ENCODE measurements at places on chromosomes 2 and 18. TPM values are rescaled to one million over a fixed set of nuclear protein-coding genes. Genes with fewer than 3 reads are reported as not detected.
A peak's percentile ranks its signal among the peaks of the same experiment; 100 is the strongest.

ZNF512 gene
- total RNA-seq, result 23.2 TPM

CPO gene
- not detected for total RNA-seq

- no peak for DNase-seq
Measured at GRCh38 chr18:10336749-10337350, 117.6 kb upstream of the APCDD1 start.

LAMA1 gene
- 14.5 TPM for total RNA-seq

TMEM247 gene
- total RNA-seq, result 0.32 TPM

CFAP53 gene
- under 0.01 TPM for total RNA-seq

PRKAG3 gene
- total RNA-seq, result not detected

GRCh38 chr18:21703241-21703820 lies 1.2 kb downstream of the ABHD3 start:
- DNase-seq, result no peak

DNA sequence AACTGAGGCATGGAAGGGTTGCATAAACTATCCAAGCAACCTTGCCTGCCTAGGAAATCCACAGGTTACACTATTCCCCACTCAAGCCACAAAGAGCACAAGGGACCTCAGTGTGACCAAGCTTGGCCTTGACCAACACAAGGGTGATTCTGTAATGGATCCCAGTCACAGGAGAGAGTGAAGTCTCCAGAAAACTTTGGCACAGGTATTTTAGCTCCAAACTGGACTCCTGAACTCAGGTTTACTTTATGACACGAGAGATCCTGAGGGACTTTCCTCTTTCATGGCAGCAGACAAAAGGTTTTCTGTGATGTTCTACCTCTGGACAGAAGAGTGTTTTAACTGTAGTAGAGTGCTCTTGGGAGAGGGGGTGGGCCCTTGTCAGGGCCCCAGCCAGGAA lies 169.2 kb downstream of the TRABD2A start:
- no peak for DNase-seq

DNA sequence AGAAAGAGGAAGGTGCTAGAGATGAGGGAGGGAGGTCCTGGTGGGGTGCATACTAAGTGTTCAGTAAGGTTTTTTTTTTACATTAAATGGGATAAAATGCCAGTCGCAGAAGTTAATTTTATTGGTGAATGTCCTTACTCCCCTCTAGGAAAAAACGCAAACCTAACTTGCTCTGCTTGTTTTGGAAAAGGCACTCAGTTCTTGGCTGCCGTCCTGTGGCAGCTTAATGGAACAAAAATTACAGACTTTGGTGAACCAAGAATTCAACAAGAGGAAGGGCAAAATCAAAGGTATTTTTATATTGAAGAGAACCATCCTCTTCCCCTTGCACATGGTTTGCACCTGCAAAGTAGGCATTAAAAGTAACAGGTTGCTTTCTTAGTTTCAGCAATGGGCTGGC lies 12.7 kb upstream of the IL18R1 start:
- peak; percentile 24 for DNase-seq

GRCh38 chr2:469514-469913 lies 181.6 kb upstream of the ALKAL2 start:
- no peak for DNase-seq

PPP4R1 gene
- 136 TPM for total RNA-seq

C1QL2 gene
- total RNA-seq, result not detected

DNA sequence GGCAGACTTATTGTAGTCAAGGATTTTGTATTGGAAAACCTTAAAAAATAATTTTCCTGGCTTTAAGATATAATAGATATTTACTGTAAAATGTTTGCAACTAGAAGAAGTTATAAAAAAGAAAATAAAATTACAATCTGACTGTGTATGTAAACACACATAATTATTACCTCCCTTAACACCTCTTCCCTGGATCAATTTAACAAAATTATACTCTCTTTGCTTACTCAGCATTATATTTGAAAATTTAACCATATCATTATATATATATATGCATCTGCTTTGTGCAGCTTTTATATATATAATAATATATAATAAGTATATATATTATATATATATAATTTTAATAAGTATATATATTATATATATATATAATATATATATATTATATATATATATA lies 131.7 kb upstream of the FAM98A start:
- DNase-seq, result no peak

- DNase-seq, result peak; percentile 4
Measured at GRCh38 chr2:238032755-238033337, 28.0 kb upstream of the SCLY start.

IER3IP1 gene
- 24.5 TPM for total RNA-seq

TLX2 gene
- not detected for total RNA-seq

DNA sequence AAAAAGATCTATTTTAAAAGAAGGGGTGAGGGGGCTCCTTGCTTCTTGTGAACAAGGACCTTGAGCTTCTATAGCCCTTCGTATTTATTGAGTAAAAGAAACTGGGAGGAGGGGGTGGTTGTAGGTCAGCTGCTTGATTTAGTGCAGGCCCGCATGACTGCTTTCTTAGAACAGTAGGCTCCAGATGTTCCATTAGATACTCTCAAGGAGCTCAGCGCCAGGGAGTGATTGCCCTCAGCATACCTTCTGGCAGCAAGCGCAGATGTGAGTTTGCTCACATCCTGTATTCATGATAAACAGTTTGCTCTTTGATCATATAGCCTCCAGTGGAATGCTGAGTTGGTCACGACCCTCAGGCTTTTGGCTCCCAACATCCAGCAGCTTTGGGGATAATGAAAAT lies 108.9 kb upstream of the XPO1 start:
- DNase-seq, result peak; percentile 50

DNA sequence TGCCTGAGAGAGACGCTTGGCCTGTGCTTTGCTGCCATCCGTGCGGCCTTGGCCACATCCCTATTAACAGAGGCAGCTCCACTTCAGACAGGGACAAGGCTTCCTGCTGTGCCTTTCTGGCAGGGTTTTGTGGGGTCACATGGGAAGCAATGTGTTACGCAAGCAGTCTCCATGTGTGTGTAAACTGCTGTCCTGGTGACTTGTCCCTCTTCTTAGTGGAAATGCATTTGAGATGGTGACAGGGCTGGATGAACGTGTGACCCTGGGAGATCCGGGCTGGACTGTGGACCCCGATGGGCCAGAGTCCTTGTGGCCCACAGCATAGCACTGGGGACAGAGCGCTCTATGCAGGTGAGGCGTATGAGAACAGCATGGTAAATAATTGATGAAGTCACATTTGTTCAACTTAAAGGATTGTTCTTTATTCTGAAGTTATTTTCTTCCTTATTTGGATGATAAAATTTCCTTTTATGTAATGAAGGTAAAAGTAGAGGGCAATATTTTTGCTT lies 23.2 kb downstream of the ASB1 start:
- peak; percentile 78 for DNase-seq

- no peak for DNase-seq
Measured at GRCh38 chr18:48292229-48292628, 117.0 kb downstream of the ZBTB7C start.

- DNase-seq, result peak; percentile 93
Measured at GRCh38 chr2:43482961-43483360, 112.9 kb downstream of the THADA start.

BABAM2 gene
- total RNA-seq, result 29.0 TPM

CUL3 gene
- 82.5 TPM for total RNA-seq

CAVIN2 gene
- 8.4 TPM for total RNA-seq

GRCh38 chr2:4745056-4745991 lies 946.9 kb upstream of the SOX11 start:
- no peak for DNase-seq

- DNase-seq, result peak; percentile 44
Measured at GRCh38 chr2:11175293-11175795, 20.1 kb downstream of the SLC66A3 start.

GRCh38 chr2:3040496-3041140 lies 337.0 kb downstream of the EIPR1 start:
- DNase-seq, result no peak

CHRNA1 gene
- 0.32 TPM for total RNA-seq

TCF23 gene
- total RNA-seq, result not detected

DNA sequence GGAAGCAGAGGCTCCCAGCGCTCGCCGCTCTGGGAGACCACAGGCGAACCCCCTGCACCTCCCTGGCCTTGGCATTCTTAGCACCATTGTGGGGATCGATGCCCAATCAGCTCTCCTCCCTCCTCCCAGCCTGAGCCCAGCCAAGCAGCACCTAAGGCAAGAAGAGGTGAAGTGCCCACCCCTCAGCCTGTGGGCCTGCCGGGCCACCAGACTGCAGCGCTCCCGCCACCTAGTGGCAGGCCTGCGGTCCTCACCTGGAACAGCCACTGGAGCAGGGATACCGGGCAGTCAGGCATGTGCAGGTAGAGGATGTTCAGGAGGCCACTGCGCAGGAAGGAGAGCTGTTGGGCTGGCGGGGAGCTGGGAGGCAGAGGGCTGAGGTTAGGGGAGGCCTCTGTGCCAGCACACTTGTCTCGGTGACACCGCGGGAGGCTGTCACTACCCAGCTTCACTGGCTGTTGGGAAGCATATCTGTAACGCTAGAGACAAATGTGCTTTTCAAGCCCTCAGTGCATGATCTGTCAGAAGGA lies 35.2 kb downstream of the FAM178B start:
- peak; percentile 58 for DNase-seq

DNA sequence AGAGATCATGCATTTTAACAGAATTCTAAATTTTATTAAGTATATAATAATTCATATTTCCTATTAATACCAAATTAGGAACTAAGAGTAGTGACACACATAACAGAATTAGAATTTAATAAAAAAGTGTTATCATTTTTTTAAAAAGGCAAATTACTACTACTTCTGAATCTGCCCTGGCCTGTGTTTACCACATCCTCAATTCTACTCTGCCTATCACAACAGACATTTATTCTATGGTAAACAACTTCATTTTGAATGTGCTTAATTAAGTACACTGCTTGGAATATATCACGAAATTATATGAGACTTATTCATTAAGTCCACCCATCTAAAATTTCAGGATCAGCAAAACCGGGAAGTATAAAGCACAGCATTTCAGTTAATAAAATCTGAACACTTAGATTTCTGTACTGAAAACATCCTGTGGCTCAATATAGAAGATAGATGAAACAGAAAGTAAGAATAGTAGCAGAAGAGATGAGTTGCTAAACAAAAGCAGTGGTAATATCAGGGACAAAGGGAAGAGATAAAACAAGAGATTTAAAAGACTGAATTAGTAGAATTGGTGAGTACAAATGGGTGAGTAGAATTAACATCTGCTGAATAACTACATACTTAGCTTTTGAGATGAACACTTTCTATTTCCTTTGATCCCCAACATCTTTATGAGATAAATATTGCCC lies 3.7 kb downstream of the SMC6 start:
- DNase-seq, result no peak

GRCh38 chr2:230737791-230738226 lies 25.2 kb downstream of the CAB39 start:
- no peak for DNase-seq

GRCh38 chr18:78738076-78738690 lies 241.4 kb upstream of the SALL3 start:
- DNase-seq, result no peak

SRD5A2 gene
- not detected for total RNA-seq

C1GALT1C1L gene
- total RNA-seq, result 1.3 TPM

GRCh38 chr2:240452462-240453256 lies 17.2 kb downstream of the GPC1 start:
- DNase-seq, result peak; percentile 65

DNA sequence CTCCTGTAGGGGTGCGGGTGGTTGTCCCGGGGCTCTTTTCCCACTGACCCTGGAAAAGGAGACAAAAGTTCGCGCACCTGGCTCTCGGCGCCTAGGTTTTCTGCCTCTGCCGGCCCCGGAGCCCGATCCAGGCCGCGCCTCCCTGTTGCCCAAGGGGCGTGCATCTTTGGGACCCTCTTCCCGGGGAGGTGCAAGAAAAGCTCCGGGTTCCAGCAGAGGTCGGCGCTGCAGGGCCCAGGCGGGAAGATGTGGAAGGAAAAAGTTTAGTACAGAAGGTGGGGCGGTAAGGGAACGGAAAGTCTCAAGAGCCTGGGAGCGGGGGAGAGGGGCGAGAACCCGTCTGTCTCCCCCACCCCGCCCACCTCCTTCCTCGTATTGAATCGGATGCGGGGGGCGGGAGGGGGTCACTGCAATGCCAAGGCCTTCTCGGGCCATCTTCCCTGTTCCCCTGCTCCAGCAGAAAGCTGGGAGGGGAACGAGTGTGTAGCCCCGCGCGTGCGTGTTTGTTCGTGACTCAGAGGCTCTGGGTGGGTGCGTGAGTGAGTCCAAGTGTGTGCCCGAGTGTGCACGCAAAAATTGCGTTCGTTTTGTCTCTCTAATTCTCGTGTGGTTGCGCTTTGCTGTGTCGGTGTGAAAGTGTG lies 6.3 kb upstream of the EN1 start:
- DNase-seq, result no peak

KHK gene
- 1.3 TPM for total RNA-seq

DNA sequence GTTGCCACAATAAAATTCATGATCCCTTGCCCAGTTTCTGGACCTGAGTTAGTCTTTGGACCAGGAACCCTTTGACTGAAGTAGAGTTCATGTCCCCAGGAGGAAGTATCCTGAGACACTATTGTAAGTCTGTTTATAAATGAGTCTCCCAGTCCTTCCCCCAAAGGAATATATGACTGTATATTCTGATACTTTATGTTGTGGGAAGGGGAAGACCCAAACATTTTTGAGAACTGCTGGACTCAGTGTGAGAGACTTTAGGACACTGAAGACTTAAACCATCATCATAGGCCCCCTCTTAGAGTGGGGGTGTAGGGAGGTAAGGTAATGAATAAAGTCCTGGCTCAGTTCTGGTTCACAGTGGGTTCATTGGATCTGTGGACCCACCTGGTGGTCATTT lies 28.6 kb upstream of the CXCR4 start:
- DNase-seq, result no peak

UGT1A5 gene
- total RNA-seq, result not detected

GRCh38 chr2:26682155-26682554 lies 10.4 kb upstream of the KCNK3 start:
- DNase-seq, result no peak

- DNase-seq, result peak; percentile 81
Measured at GRCh38 chr2:46134531-46135227, 162.5 kb upstream of the EPAS1 start.

- no peak for DNase-seq
Measured at GRCh38 chr2:152284398-152284797, 50.6 kb upstream of the FMNL2 start.

GRCh38 chr18:13451661-13452387 lies 233.3 kb downstream of the LDLRAD4 start:
- no peak for DNase-seq

DNA sequence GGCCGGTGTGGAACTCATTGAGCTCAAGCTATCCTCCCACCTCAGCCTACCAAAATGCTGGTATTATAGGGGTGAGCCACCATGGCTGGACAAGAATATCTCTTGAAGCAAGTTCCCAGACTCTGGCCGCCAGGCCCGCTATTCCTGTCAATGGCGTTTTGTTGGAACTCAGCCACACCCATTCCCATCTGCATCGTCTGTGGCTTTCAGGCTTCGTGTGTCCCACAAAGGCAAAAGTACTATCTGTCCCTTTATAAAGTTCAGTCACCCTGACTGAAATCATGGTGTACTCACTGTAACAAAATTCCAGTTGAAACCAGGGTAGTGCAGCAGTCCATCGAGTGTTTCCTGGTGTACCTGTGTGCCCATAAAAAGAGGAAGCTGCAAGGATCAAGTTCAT lies 96.7 kb downstream of the SH3BP4 start:
- no peak for DNase-seq
